ENCODE measurements at places on chromosomes 12 and 14.

GRCh38 chr12:55972911-55973598, 823 bp upstream of the RAB5B start:
- DNase-seq, result no peak

DNA sequence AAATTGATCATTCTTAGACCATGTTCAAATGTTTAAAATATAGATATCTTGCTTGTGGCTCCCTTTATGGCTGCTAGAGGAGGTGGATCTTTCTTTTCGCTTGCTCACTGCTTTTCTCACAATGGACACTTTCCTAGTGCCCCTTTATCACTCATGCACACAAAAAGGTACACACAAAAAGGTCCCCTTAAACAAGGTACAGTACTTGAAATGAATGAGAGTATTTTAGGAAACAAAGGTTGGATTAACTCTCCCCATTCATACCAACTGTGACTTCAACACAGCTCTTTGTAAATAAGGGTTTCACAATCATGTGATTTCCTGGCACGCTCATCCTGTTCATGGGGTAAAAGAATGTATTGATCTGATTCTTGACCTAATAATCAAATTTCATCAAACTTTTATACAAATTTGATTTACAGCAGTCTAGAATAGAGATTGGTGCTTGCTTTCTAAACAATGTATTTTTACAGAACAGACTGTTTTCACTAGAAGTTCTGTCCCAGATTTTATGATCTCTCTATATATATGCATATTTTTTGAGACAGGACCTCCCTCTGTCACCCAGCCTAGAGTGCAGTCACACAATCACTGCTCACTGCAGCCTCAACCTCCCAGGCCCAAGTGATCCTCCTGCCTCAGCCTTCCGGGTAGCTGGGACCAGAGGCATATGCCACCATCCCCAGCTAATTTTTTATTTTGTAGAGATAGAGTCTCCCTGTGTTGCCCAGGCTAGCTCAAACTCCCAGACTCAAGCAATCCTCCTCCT, 34.4 kb upstream of the EPS8 start:
- DNase-seq, result no peak

- no peak for DNase-seq
These were observed 93.6 kb downstream of the ARF6 start for GRCh38 chr14:49986343-49987014.

DNA sequence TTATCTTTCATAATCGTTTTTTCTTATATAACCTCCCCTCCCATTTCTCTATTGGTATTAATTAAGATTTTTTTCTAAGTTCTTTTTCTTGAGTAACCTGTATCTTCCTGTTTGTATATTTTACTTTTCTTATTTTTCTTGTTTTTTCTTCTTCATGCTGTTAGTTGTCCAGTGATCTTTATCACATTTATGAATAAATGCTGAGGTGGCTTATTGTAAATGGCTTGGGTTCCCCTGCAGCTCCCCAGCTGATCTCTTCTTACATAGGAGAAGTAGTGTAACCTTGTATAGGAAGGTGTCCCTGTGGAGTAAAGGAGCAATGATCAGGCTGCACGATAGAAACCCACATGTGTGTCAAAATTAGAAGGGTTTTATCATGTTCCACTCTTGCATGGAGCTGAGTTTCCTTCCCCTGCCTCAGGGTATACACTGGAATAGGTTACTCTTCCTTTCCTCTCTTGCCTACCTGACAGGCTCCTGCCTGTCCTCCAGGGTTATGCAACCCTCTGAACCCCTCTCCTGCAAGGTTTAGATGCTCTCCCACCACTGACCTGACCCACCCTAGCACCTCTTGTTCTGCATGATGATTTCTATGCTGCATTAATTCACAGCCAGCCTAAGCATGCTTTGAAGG, 334.8 kb upstream of the RGS6 start:
- DNase-seq, result no peak

- no peak for DNase-seq
These were observed 9.4 kb upstream of the OR10G3 start for GRCh38 chr14:21589317-21589716.

DNA sequence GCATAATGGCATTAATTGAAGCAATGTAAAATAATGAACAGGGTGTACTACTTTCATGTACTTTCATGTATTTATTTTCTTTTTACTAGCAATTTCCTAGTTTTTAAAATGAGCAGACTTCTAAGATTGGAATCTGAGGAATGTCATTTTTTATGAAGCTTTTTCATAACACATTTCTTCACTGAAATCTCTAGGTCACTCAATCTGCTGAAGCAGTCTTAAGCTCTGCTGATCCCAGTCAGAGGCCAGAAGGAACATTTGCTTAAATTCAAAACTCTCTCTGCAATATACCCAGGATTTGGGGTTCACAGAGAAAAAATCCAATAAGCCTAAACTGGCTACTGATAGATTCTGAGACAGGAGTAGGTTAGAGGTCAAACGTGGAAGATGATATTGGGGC, 73.6 kb upstream of the CNTN1 start:
- DNase-seq, result no peak

GRCh38 chr14:63248211-63248610, 44.0 kb downstream of the RHOJ start:
- DNase-seq, result no peak

- DNase-seq, result no peak
These were observed 108.8 kb downstream of the RBM19 start for GRCh38 chr12:113857371-113857770.

DNA sequence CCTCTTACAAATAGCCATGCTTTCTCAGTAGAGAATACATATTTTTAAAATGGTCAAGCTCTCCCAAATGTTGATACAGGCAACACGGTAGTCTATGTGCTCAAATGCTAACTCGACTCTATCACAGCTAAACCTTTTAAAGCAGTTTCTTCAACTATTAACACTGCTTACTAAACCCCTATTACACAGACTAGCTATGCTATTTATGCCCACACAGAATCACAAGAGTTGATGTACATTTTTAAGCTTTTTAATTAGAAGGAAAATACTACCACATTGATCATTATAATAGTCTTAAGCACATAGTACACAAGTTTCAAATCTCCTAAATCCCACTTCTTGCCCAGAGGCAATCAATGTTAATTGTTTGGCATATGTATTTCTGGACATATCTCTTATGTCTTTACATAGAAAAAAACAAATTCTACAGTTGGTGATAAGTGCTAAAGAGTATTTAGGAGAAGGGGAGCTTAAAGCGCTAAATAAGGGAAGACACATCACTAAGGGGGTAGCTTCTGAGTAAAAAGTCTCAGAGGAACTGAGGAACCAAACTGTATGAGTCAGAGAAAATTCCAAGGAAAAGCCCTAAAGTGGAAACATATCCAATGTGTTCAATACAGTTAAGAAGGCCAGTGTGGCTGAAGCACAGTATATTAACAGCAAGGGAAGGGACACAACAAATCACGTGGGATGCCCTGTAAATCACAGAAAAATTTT, 13.7 kb downstream of the HNRNPC start:
- no peak for DNase-seq

DNA sequence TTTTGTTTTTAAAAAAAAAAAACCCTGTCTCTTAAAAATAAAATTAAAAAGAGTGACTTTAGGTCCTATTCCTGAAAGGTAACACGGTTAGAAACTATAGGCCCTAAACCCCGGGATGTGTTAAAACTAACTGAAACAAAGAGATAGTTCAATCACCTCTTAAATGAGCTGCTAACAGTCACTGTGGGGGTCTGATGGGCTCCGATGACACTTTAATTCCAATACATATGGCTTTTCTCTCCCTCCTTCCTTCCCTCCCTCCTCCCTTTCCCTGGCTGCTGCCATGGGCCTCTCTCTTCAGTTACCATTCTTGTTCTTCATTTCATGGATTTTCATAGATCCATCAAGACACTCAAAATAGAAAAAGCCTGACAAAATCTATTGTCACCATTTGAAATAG, 76.6 kb downstream of the RNF34 start:
- DNase-seq, result no peak

GRCh38 chr12:77728018-77728417, 102.7 kb upstream of the NAV3 start:
- no peak for DNase-seq

GRCh38 chr12:121295746-121296617, 527 bp downstream of the CAMKK2 start:
- DNase-seq, result no peak

GRCh38 chr12:31485571-31485970, 105.4 kb downstream of the DENND5B start:
- DNase-seq, result no peak

DNA sequence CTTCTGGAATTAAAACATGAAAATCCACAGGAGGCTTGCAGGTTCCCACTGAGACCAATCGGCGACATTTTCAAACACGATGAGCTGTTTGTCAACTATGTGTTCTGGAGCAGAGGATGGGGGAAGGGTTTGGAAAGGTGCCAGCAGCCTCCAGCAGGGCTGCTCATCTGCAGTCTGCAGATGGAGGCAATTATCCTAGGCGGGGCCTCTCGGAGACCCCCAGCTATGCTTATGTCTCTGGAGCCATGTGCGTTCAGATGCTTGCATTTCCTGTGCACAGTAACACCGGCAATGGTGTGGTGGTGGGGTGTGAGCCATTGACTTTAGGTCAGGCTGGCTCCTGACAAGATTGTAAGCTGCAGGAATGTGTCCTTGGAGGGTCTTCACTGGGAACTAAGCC, 51.7 kb downstream of the RPH3A start:
- DNase-seq, result no peak

GRCh38 chr14:53792909-53793308, 163.7 kb downstream of the BMP4 start:
- no peak for DNase-seq

- DNase-seq, result no peak
These were observed 363 bp upstream of the LMO3 start for GRCh38 chr12:16606201-16606849.

GRCh38 chr12:53513712-53514410, 6.6 kb upstream of the NPFF start:
- no peak for DNase-seq

DNA sequence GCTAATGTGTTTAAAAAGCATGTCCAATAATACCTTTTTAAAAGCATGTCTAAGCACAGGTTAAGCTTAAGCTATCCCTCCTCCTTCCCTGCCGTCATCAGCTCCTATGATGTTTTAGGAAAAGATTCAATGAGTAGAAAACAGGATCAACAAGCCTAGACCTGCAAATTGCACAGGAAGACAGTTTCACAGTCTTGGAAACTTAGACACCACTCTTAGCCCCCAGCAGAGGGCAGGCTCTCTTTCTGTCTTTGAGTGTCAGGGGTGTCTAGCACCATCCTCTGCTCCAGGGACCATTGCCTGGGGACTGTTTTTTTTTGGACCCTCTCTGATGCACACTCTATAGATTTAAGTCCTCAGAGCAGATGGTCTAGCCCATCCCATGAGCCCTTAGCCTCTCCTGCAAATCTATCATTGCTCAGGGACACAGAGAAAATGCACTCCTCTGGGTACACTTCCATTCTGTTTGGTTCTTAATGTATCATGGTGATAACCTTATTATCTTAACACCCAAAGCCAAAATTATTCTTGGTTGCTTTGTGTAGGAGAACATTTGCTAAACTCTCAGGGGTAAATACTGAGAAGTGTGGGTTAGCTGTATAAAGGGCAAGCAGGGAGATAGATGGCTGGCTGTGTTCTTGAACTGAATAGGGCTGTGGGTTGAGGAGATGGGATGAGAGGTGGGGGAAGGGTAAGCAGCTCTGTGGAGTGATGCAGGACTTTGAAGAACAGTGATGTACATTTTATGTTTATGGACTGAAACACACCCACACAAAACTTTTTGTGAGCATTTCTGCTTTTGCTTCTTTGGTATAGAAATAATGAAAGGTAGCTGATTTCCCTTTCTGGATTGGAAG, 259.9 kb upstream of the DDHD1 start:
- DNase-seq, result no peak

- no peak for DNase-seq
These were observed 28.1 kb downstream of the MSRB3 start for GRCh38 chr12:65306366-65307168.

GRCh38 chr12:48013287-48013686, 9.0 kb upstream of the COL2A1 start:
- no peak for DNase-seq

DNA sequence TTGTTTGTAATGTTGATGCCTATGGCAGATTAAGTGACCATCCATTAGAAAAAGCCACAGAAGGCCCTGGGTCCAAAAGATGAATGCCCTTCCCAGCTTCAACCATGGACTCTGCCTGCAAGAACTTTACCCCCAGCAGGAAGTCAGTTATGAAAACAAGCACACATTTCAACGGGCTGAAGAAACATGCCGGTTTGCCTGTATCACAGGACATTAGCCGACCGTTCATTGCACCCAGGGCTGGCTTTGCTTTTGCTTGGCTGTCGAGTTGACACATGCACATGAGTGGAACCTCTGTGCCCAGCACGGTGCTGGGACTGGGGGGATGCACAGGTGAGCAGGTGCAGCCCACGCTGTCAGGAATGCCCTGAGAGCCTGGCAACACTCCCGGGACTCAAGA, 1087.0 kb downstream of the BCL11B start:
- DNase-seq, result no peak

GRCh38 chr12:2619136-2619535, 175.6 kb upstream of the FKBP4 start:
- no peak for DNase-seq

DNA sequence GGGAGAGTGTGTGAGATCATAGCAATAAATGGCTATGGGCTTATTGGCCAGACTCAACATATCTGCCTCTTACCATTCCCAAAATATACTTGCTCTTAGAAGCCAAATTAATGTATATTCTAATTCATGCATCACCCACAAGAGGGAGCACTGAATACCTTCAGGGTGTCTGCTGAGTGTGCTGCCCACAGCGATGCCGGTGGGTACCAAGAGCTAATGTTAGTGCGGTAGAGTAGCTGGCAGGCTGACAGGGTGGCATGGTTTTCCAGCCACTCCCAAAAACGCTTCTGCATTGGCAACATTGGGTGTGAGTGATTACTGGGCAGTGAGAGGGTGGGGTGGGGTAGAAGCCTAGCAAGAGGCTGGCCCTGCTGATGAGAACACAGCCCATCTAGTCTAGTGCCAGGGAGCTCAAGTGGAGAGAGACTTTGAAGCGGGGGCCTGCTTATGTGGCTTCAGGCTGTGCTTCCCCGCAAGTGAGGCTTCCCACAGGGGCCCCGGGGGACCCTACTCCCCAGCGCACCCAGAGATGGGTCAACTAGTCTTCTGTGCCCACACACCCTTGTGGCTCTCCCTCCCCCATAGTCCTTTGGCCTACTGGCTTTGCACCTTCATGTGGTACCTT, 9.2 kb upstream of the PLEKHD1 start:
- DNase-seq, result no peak

DNA sequence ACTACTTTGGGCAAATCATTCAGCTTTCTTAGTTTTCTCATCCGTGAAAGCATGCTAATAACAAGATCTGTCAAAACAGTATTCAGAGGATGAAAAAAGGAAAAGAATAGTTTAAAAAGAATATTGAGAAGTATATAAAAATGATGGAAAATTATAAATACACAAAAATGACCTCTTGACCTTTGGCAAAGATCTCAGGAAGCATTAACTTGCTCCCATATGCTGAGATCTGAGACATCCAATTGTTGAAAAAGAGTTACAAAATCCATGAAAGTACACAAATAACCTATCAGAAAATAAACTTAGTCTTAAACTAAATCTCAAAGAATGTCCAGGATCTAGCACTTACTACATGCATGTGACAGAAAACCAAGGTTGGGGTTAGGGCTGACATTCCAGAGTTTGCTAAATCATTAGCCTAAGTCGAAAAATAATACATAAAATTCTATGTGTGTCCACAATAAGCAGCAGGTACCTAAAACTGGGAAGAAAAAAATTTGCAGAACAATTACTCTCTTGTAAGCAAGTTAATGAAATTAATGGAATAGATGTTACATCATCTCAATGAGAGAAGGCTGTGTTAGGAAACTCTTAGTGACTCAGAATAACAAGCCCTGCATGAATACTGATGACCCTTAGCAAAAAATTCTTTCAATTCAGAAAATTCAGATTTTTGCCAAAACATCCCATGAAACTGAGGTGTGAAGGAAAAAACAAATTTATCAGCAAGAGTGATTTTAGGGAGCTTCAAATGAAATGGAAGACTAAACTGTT, 3.4 kb downstream of the PAH start:
- no peak for DNase-seq

Measured in cortex of kidney (tissue), 1 donor.